ENCODE measurements at places on chromosomes 2 and 18. TPM values are rescaled to one million over a fixed set of nuclear protein-coding genes. Genes with fewer than 3 reads are reported as not detected.

GRCh38 chr2:10475811-10476660, 27.9 kb upstream of the ODC1 start:
- no peak overlapping the region for H3K4me3 ChIP-seq
- DNase-seq = peak; percentile 45
- no peaks in the 10 kb centered on the region for H3K27me3 ChIP-seq

GRCh38 chr18:49094136-49094535, 143.4 kb upstream of the SMAD7 start:
- H3K36me3 ChIP-seq = no peaks in the 10 kb centered on the region
- no peak overlapping the region for H3K27ac ChIP-seq
- no peak for DNase-seq
- no peaks in the 10 kb centered on the region for H3K27me3 ChIP-seq
- no peak overlapping the region for H3K4me3 ChIP-seq

- H3K27me3 ChIP-seq = no peaks in the 10 kb centered on the region
- no peak overlapping the region for H3K4me3 ChIP-seq
These were observed 23.8 kb upstream of the CABYR start for GRCh38 chr18:24114924-24115549.

GRCh38 chr18:41965634-41966255, 10.7 kb downstream of the PIK3C3 start:
- no peak for DNase-seq
- peaks cover 7% of the 10 kb centered on the region for H3K36me3 ChIP-seq
- no peak overlapping the region for H3K4me3 ChIP-seq
- no peaks in the 10 kb centered on the region for H3K27me3 ChIP-seq
- H3K27ac ChIP-seq = no peak overlapping the region

- H3K36me3 ChIP-seq = no peaks in the 10 kb centered on the region
- peaks cover 90% of the 10 kb centered on the region for H3K27me3 ChIP-seq
- no peaks in the 10 kb centered on the region for H3K4me1 ChIP-seq
- DNase-seq = peak; percentile 68
- H3K27ac ChIP-seq = no peak overlapping the region
These were observed 2.4 kb downstream of the EPAS1 start for GRCh38 chr2:46299365-46300263.

- no peak overlapping the region for H3K27ac ChIP-seq
- DNase-seq = no peak
- H3K4me3 ChIP-seq = no peak overlapping the region
- H3K27me3 ChIP-seq = peaks cover 22% of the 10 kb centered on the region
These were observed 6.3 kb upstream of the NEU4 start for GRCh38 chr2:241802421-241803318.

DNA sequence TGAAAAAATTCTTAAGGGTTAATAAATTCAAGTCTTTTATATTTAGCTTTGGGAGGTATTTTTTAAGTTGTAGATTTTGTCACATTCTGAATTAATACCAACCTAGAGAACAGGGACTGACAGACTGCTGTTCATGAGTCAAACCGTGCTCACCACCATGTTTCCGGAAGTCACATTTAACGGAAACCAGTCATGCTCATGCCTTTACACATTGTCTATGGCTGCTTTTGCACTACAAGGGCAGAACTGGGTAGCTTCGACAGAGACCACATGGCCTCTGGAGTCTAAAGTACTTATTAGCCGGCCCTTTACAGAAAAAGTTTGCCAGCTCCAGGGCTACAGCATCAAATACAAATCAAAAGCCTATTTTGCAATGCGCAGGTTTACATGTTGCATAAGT, 33.3 kb downstream of the LONRF2 start:
- no peak overlapping the region for H3K27ac ChIP-seq
- no peak overlapping the region for H3K4me3 ChIP-seq
- H3K27me3 ChIP-seq = no peaks in the 10 kb centered on the region
- H3K4me1 ChIP-seq = no peaks in the 10 kb centered on the region
- DNase-seq = no peak

- H3K4me1 ChIP-seq = peaks cover 4% of the 10 kb centered on the region
- no peaks in the 10 kb centered on the region for H3K27me3 ChIP-seq
- no peak for DNase-seq
- H3K4me3 ChIP-seq = no peak overlapping the region
- no peaks in the 10 kb centered on the region for H3K36me3 ChIP-seq
- H3K27ac ChIP-seq = no peak overlapping the region
These were observed 328.2 kb upstream of the LRATD1 start for GRCh38 chr2:14304326-14304725.

DNA sequence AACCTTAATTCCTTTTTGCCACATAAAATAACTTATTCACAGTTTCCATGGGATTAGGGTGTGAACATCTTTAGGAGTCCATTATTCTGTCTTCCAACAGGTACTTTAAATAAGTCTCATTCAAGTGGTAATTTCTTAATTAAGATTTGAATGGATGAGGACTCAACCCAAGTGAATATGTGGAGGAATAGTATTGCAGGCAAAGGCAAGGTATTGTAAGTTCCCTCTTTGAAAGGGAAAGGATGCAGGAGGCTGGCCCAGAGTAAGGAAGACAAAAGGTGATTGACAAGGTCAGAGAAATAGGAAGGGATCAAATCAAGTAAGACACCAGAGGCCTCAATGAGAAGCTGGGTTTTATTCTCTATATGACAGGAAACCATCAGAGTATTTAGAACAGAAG, 238.2 kb upstream of the RBMS1 start:
- no peaks in the 10 kb centered on the region for H3K36me3 ChIP-seq
- no peak overlapping the region for H3K27ac ChIP-seq
- peak; percentile 32 for DNase-seq
- peaks cover 25% of the 10 kb centered on the region for H3K4me1 ChIP-seq
- no peak overlapping the region for H3K4me3 ChIP-seq

DNA sequence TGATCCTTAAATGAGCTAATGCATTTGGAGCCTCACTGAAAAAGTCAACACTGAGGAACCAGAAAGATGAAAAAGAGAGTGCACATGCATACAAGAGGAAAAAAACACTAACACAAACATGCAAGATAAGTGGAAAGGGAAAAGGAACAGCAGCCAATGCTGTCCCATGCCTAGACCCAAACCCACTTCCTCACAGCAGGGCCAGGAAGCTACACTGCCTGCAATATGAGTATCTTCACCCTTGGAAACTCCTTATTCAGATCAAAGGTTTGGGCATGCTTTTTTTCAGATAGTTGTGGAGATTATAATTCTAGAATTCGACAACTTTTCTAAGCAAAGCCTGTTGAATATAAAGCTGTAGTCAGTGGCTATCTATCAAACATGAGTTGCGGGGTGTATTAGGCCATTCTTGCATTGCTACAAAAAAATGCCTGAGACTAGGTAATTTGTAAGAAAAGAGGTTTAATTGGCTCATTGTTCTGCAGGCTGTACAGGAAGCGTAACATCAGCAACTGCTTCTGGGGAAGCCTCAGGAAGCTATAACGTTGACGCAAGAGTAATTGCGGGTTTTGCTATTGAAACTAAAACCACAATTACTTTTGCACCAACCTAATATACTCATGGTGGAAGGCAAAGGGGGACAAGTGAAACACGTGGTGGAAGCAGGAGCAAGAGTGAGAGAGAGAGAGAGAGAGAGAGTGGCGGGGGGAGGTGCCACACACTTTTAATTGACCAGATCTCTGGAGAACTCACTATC, 138.2 kb downstream of the MBD2 start:
- no peak overlapping the region for H3K27ac ChIP-seq
- H3K27me3 ChIP-seq = no peaks in the 10 kb centered on the region
- no peak for DNase-seq
- H3K36me3 ChIP-seq = no peaks in the 10 kb centered on the region
- peaks cover 17% of the 10 kb centered on the region for H3K4me1 ChIP-seq

DNA sequence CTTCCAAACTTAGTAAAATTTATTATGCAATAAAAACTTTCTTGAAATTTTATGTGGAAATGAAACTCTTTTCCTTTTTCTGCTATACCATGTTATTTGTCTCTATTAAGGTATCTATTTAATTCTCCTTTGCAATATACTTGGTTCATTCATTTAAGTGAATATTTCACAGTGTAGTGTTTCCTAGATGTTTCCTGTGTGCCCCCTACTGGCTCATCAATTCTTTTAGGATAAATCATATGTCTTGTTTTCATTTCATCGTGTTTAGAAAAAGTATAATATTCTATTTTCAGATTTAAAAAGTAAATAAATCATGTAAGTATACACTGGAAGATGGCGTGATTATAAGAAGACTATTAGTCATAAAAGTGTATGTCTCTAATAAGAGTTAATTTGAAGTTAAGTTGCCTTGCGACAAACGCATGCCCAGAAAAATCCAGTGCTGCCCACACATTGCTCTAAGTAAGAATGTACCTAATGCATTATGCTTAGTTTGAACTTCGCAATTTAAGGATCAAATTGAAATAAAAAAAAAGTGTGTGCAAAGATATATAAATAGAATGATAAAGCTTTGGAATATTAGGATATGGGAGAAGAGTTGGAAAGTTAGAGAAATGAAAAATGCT, 525.4 kb downstream of the KCNJ3 start:
- no peaks in the 10 kb centered on the region for H3K36me3 ChIP-seq
- DNase-seq = peak; percentile 26
- no peaks in the 10 kb centered on the region for H3K27me3 ChIP-seq
- no peak overlapping the region for H3K4me3 ChIP-seq

DNA sequence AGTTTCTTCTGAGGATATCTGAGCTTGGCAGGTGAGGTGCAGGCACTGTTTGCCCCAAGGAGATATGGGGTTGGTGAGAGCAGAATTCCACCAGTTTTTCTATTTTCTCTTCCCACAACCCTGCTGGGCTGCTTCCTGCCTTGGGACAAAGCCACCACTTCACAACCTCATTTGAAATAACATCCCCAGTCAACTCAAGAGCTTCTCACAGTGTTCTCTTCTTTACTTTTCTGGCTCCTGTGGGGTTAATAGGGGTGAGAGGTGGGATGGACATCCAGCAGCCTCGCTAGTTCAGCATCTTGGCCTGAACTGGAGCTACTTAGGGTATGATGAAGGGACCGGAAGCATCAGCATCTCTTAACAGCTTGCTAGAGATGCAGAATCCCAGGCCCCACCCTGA, 106.3 kb downstream of the SLC4A3 start:
- H3K36me3 ChIP-seq = no peaks in the 10 kb centered on the region
- no peak overlapping the region for H3K4me3 ChIP-seq
- peaks cover 4% of the 10 kb centered on the region for H3K4me1 ChIP-seq
- no peak for DNase-seq
- no peak overlapping the region for H3K27ac ChIP-seq
- no peaks in the 10 kb centered on the region for H3K27me3 ChIP-seq

The LHCGR gene
- not detected for total RNA-seq

- H3K4me1 ChIP-seq = peaks cover 38% of the 10 kb centered on the region
- no peak overlapping the region for H3K4me3 ChIP-seq
- H3K27me3 ChIP-seq = no peaks in the 10 kb centered on the region
These were observed 54.7 kb downstream of the CABLES1 start for GRCh38 chr18:23189768-23190661.

DNA sequence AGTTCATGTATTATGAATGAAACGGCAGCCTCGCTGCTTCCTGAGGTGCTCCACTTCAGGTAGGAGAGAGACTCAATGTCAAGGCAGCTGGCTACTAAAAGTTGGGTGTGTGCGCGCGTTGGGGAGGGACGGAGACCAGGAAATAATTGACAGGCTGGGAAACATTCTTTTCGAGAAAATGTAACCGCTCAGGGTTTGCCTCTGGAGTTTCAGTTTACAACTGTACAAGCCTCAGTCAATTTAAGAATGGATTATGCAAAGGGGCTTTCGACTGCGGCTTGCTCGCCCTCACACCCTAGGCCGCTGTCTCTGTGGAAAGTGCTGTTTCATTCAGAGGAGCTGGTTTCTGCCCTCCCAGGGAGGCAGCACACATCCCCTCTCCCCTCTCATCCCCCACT, 4.4 kb upstream of the SPRED2 start:
- H3K36me3 ChIP-seq = no peaks in the 10 kb centered on the region
- H3K4me3 ChIP-seq = peak overlapping the region; percentile 74
- no peak overlapping the region for H3K27ac ChIP-seq
- peaks cover 29% of the 10 kb centered on the region for H3K4me1 ChIP-seq

DNA sequence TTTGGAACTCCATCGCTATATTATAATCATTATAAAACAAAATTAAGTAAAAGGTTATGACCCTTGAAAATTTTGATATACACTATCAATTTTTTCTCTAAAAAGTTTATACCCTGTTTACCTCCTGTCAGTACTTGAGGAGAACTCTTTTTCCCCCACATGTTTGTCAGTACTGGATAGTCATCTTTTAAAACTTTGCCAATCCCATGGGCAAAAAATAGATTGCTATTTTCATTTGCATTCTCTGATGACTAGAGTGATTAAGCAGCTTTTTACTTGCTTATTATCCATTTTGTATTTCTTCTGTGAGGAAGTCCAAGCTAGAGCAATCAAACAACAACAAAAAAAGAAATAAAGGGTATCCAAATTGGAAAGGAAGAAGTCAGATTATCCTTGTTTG, 76.4 kb downstream of the DGKD start:
- H3K4me1 ChIP-seq = no peaks in the 10 kb centered on the region
- H3K4me3 ChIP-seq = no peak overlapping the region
- no peaks in the 10 kb centered on the region for H3K27me3 ChIP-seq
- DNase-seq = no peak

DNA sequence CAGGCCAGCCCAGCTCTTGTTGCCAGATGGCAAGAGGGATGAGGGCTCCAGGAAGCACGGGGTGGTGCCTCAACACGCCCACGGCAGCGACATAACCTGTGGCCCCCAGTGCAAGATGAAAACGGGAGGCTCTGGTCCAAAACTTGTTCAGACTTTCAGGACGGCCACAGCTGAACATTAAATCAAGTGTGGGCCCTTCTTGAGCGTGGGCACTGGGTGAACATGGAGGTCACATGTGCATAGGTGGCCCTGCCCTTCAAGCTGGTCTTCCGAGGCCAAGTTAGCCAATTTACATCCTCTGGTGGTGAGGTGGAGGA, 77.5 kb downstream of the NDUFA10 start:
- no peak for DNase-seq
- H3K27ac ChIP-seq = no peak overlapping the region
- no peak overlapping the region for H3K4me3 ChIP-seq
- no peaks in the 10 kb centered on the region for H3K27me3 ChIP-seq

DNA sequence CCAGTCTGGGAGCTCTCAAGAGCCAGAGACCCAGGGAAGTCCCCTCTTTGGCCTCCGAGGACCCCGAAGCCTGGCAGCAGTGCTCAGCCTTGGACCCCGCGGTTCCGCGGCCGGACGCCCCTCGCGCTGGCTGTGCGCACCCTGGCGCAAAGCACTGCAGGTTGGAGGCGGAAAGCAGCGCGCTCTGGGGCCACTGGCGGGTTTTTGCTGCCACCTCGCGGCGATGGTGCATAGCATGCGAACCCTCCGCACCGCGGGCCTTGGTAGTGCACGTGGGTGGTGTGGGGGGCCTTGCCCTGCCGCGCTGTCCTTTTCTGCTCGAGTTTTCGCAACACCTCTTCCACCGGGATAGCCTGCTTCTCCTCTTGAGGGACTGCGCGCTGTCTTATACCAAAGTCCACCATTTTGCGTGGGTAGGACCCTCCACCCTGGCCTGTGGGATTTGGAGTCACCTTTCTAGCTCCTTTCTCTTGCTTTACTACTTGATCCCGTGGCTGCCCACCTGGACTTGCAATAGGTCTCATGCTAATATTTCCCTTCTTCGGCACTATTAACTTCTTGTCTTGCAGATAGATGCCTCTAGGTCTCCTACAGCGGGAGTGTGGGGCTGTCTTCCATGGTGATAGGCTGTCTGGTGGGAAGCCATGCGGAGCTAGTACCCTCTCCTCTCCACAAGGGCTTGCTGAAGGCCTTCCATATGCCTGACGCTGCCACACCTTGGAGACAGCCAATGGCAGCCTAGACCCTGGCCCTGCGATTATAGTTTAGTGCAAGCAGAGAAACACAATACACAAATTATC, 14.3 kb downstream of the SIX3 start:
- no peaks in the 10 kb centered on the region for H3K36me3 ChIP-seq
- peak overlapping the region; percentile 45 for H3K4me3 ChIP-seq
- peaks cover 55% of the 10 kb centered on the region for H3K4me1 ChIP-seq
- peak; percentile 94 for DNase-seq
